ENCODE measurements at places on chromosomes 1 and 21.

DNA sequence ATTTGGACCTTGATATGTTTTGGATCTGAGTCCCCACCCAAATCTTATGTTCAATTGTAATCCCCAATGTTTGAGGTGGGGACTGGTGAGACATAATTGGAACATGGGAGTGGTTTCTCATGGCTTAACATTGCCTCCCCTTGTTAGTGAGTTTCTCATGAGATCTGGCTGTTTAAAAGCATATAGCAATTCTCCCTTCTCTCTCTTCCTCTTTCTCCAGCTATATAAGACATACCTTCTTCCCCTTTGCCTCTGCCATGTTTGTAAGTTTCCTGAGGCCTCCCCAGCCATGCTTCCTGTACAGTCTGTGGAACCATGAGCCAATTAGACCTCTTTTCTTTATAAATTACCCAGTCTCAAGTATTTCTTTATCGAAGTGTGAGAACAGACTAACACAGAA is 692.4 kb downstream of the KCNT2 start:
- DNase-seq = no peak

DNA sequence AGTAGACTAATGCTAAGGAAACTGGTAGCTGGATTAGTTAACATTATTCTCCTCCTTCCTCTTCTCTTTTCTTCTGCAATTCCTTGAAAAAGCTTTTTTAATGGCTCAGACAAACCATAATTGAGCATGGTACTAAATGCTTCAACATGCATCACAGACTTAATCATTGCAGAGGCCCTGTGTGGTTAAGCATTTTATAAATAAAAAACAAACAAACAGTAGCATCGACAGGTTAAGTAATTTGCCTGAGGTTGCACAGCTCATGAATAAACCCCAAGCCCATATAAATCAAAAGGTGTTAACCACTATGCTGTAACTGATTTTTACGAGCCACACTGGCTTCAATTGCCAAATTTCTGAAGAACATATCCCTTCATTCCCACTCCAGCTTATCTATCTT is 462.1 kb downstream of the LMO4 start:
- no peak for DNase-seq

DNA sequence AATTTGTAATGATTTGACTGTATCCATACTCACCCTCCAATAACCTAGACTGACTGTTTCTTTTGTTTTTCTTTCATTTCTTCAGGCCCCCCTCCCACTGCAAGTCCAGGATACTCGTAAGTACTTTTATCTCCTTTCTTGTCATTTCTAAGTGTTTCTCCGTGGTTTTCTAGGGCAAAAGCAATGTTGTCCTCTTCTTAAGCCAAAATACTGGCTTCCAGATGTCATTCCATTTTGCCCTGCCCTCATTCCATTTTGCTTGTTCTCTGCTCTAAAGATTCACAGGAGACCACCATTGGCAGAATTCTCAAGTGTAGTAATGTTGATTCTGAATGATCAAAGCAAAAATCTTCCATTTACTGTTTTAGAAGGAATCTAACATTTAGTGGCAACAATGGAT is 152.8 kb upstream of the UBE2U start:
- no peak for DNase-seq

- DNase-seq = no peak
Observed at GRCh38 chr1:230048322-230048721, 18.7 kb upstream of the GALNT2 start.

DNA sequence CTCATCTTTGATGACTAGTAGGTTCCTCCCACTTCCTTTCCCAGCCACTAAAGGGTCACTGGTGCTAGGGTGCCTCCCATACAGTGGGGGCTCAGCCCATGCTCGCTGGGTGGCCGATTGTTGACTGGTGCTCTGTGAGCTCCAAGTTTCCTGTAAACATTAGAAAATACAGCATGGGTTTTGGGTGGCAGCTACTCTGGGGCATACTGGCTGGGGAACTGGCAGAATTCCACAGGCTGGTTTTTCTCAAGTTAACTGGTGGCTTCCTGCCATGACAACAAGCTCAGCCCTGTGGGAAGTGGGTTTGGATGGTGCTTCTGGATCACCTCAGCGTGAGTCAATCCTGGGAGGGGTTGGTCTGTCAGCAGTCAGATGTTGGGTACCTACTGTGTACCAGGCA is 28.7 kb upstream of the CRNN start:
- DNase-seq = no peak

- no peak for DNase-seq
Observed at GRCh38 chr1:196501760-196502428, 106.3 kb downstream of the KCNT2 start.

- no peak for DNase-seq
Observed at GRCh38 chr1:206518743-206519142, 11.4 kb downstream of the RASSF5 start.

- DNase-seq = no peak
Observed at GRCh38 chr1:247468481-247469140, 10.7 kb upstream of the OR2B11 start.

DNA sequence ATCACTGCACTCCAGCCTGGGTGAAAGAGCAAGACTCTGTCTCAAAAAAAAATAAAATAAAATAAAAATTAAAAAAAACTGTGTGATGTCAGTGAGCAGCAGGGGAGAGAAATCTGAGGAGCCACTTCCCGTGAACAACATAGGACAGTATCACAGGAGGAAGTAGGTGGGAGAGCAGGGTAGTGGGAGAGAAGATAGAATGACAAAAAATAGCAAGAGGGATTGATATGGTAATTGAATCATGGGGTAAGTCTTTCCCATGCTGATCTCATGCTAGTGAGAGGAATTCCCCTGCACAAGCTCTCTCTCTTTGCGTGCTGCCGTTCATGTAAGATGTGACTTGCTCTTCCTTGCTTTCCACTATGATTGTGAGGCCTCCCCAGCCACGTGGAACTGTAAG is 81.6 kb upstream of the PBX1 start:
- no peak for DNase-seq

- DNase-seq = no peak
Observed at GRCh38 chr1:9309080-9309479, 16.4 kb downstream of the SPSB1 start.

DNA sequence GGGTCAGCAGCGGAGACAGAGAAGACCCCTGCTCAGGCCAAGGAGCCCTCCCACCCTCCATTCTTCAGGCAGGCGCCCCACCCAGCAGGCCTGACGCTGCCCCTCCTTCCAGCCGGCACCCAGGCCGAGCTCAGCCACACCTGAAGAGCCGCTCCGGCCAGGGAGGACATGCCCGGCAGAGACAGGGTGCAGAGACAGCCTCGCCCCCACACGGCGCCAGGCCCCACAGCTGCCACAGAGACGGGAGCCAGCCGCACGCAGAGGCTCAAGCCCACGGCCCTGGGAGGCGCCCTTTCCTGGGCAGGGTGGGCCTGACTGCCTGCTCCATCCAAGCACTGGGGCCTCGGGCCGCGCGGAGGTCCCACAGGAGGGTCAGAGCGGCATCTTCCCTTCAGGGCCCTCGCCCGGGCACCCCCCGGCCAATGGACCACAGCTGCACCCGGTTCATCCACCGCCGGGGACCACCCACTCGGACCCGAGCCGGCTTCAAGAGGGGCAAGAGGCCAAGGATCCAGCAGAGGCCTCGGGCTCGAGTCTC is 5.2 kb downstream of the TTLL10 start:
- no peak for DNase-seq

- no peak for DNase-seq
Observed at GRCh38 chr1:168717906-168718891, 10.8 kb downstream of the DPT start.

- DNase-seq = no peak
Observed at GRCh38 chr1:155008015-155008941, 5.7 kb downstream of the ZBTB7B start.

GRCh38 chr1:228037401-228038386 is 30.9 kb downstream of the WNT3A start:
- peak; percentile 4 for DNase-seq

- no peak for DNase-seq
Observed at GRCh38 chr1:47147047-47147785, 10.0 kb downstream of the CYP4A22 start.

DNA sequence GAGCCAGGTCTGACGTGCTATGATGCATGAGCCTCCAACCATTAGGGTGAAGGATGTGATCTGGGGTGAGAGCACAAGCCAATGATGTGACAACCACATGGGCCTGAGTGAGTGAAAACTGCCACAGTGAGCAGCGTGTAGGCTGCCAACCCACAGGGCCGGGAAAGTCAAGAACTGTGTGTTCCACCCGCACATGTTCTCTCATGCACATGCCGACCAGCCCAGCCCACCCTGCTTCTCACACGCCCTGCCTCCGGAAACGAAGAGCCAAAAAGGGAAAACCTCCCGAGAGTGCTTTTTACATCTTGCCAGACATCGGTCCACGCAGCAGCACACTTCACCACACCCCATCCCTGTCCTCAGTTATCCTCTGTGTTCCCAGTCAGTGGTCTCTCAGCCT is 197.0 kb downstream of the CACNA1E start:
- no peak for DNase-seq

- DNase-seq = no peak
Observed at GRCh38 chr1:169024800-169025271, 81.7 kb upstream of the ATP1B1 start.

- DNase-seq = no peak
Observed at GRCh38 chr1:198056255-198056654, 100.5 kb upstream of the NEK7 start.

DNA sequence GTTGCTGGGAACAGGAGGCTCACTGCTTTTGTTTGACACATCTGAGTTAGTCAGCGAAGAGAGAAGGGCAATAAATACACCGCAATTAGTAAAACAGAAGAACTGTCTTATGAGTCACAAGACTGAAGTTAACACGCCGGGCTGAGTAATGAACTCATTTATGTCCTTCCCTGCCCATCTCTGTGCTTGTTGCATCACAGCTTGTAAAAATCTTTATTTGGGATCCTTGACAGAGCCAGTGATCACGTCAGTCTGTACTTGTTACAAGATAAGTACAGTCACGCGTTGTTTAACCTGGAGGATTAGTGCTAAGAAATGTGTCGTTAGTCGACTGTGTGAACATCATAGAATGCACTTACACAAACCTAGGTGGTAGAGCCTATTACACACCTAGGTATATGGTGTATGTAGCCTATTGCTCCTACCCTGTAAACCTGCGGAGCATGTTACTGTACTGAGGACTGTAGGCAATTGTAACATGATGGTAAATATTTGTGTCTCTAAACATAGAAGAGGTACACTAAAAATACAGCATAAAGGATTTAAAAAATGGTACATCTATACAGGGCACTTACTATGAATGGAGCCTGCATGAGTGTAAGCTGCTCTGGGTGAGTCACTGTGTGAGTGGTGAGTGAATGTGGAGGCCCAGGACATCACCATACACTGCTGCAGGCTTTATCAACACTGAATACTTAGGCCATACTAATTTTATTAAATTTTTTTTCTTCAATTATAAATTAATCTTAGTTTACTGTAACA is 272.2 kb downstream of the TNR start:
- DNase-seq = no peak

GRCh38 chr1:208139434-208140045 is 104.6 kb downstream of the PLXNA2 start:
- no peak for DNase-seq

DNA sequence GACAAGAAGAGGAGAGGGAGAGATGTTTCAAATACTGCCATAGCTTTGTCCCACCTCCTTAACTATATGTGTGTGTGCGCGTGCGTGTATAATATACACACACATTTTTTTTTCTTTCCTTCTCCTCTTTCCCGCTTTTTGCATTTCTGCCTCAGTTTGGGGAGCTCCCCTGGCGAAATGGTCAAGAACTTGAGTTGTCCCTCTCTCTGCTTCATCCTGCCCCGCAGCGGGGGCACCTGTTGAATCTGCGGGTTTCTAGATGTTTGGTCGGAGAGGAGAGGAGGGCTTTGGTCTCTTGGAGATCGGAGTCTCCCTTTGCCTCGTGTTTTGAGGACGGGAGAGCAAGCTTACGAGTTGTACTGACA is 504 bp downstream of the SCCPDH start:
- DNase-seq = no peak

DNA sequence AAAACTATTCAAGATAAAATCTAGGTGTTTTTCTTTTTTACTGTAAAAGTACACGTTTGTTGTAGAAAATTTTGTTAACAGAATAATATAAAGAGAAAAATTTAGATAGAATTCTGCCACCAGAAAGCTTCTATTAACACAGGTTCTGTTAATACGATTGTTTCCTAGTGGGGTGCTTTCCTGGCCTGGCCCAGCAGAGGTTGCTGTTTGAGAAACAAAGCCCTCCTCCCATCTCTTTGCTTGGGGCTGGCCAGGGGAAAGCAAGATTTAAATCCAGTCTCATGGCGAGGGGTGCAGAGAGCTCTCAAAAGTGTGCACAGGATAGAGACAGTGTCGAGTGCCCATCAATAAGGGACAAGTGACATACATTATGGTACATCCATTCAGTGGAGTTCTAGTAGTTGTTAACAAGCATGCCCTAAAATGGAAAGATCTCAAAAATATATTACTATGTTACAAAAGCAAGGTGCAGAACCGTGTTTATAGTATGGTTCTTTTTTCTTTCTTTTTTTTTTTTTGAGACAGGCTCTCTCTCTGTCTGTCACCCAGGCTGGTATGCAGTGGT is 14.6 kb upstream of the ACBD3 start:
- DNase-seq = no peak

DNA sequence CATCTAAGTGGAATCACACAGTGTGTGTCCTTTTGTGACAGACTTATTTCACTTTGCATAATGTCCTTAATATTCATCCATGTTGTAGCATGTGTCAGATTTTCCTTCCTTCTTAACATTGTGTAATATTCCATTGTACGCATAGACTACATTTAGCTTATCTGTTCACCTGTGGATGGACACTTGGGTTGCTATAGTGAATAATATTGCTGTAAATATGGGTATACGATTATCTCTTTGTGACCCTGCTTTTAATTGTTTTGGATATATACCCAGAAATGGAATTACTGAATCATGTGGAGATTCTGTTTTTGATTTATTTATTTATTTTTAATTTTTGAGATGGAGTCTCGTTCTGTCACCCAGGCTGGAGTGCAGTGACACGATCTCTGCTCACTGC is 63.0 kb upstream of the ATP5PO start:
- DNase-seq = no peak

GRCh38 chr1:66256629-66257572 is 277.1 kb upstream of the SGIP1 start:
- no peak for DNase-seq

DNA sequence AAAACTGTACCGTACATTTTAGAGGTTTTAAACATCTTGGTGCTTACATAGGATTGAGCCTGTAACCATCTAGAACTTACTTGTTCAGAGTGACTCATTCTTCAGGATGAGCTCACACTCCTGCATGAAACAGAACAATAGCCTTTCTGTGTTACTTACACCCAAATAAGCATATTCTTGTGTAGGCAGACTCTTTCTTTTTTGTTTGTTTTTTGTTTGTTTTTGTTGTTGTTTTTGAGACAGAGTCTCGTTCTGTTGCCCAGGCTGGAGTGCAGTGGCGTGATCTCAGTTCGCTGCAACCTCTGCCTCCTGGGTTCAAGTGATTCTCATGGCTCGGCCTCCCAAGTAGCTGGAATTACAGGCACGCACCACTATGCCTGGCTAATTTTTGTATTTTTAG is 3.8 kb upstream of the CA6 start:
- DNase-seq = peak; percentile 79

- DNase-seq = no peak
Observed at GRCh38 chr1:54950006-54950368, 30.4 kb upstream of the TMEM61 start.

- DNase-seq = no peak
Observed at GRCh38 chr1:5720936-5721335, 271.3 kb downstream of the NPHP4 start.
